Inflammatory macrophage (primary cell): ENCODE measurements at places on chromosomes 7 and 10.
A peak's percentile ranks its signal among the peaks of the same experiment; 100 is the strongest.

GRCh38 chr7:1098243-1099153, 10.6 kb downstream of the GPER1 start:
- no peak for DNase-seq

- no peak for DNase-seq
Observed at GRCh38 chr7:100357131-100357561, 771 bp upstream of the PILRB start.

GRCh38 chr7:140901941-140902302, 22.8 kb downstream of the BRAF start:
- no peak for DNase-seq

- DNase-seq: no peak
Observed at GRCh38 chr7:115634633-115635032, 395.9 kb downstream of the TFEC start.

DNA sequence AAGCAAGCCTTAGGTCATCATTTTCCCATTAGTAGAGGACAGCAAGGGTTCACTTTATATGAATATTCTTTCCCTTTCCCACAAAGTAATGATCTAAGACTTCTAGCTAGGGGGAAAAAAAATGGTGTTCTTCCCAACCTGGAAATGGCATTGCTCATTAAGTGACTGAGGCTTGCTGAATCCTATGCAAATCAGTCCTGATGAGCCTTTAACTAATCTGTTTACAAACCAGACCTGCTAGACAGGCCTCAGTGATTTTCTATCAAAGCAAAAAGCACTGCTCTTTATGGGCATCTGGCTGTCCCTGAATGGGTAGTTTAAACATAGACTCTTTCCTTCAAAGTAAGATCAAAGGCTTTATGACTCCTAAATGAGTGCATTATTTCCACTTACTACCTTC, 146.3 kb downstream of the HIBADH start:
- no peak for DNase-seq

DNA sequence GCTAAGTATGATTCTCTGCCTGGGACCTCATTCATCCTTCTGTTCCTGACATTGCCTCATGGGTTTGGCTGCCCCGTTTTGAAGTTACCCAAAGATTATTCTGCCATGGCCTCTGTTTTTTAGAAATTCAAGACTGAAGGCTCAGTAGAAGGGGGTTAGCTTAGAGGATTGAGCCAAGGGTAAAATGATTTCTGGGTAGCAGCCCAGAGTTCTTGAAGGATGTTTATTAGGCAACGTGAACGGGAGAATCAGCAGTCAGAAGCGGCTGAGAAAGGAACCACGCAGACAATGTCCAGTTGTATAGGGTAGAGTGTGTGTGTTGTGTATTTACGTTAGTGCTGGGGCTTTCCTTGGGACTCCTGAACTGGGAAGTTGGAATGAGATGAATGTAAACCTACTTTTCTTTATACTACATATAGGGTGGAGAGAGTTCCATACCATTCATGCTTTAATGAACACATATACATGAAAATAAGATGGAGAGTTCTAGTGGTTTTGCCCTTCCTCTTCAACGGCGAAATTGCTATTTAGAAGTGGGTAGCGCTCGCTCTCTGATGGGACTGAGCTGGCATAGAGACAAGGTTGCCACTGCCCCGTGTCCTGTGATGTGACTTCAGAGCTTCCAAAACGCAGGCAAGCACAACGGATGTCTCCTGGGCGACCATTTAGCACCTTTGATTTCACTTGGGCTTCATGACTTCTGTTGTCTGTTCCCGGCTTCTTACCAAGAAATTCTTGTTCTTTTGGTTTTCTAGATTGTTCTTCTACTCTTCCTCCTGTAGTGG, 35.0 kb upstream of the IL15RA start:
- DNase-seq: no peak

DNA sequence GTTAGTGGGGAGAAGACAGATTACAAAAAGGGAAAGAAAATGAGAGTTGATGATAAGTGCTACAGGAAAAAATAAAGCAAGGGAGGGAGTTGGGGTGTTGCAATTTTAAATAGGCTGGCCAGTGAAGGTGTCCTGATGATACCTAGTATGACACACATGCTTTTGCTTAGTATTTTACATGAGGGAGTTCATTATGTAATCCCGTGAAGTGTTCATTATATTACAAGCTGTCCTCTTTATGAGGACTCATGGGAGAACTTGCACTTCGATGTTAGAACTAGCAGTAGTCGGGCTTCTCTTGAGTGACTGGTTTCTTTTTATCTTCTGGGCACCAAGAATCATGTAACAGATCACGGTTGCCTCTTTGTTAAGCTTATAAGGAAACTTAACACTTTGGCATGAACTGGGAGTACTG, 102.3 kb upstream of the MTPN start:
- no peak for DNase-seq

GRCh38 chr7:46035166-46035565, 114.1 kb upstream of the IGFBP3 start:
- DNase-seq: no peak

GRCh38 chr10:104098358-104098925, 12.8 kb upstream of the COL17A1 start:
- no peak for DNase-seq

DNA sequence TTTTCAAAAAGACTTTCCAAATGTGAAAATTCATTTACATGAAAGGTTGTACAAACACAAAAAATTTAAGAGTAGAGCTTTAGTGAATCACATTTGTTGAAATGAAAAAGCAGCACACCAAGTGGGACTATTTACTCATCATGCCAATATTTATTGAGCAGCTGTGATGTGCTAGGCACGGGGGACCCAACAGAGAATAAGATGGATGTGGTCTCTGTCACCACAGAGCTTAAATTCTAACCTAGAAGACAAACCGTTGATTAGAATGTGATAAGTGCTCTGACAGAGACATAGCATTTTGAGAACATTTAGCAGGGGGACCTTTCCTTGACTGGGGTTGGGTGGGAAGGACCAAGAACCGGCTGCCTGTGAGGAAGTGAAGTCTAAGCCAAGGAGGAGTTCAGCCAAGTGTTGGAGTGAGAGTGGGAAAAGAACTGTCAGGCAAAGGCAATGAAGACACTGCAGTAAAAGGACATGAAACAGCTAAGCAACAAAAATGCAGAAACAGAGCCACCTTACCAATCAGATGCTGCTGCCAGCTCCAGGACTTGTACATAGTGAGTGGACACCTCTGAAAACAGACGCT, 19.1 kb downstream of the ADAM12 start:
- DNase-seq: no peak

DNA sequence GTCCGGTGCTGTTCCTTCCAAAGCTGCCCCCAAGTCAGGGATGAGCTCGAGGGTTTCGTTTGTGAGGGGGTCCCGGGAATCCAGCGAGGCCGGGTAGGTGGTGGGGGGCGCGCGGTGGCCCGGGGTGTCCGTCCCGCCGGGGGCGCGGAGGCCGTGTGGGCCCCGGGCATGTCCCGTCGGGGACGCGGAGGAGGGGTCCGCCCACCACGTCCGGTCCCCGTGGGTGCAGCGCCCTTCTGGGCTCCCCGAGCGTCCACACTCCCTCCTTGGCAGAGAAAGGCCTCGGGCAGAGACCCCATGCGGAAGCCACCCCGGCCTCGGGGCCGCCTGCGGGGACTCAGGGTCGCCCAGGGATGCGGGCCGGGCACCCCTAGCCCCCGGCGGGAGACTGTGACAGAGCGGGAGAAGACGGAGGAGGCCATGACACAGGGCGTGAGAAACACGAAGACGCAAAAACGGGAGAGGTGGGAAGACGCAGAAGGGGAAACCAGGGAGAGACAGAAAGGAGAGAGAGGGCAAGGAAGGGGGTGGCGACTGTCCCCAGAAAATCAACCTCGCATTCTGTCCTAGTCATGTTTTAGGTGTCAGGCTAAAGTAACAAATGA, 640 bp upstream of the ZNF425 start:
- DNase-seq: peak; percentile 66

GRCh38 chr7:8277394-8277982, 15.5 kb upstream of the ICA1 start:
- no peak for DNase-seq

DNA sequence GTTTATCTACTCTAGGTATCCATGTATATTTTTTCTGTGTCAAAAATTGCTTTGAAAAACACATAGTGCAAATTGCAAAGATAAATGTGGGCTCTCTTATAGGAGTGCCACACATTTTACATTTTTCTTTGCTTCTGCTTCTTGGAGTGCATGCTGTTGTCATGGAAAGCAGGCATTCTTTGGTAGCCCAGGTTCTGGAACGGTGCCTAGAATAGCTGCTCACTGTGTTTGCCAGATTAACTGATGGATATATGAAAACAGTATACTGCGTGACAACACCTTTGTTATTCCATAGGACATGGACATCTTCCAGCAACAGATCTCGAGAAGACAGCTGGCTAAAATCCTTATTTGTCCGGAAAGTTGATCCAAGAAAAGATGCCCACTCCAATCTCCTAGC, 13.4 kb downstream of the NIPSNAP2 start:
- no peak for DNase-seq

- peak; percentile 48 for DNase-seq
Observed at GRCh38 chr7:134197345-134197744, 70.2 kb downstream of the LRGUK start.

- no peak for DNase-seq
Observed at GRCh38 chr10:89283936-89284475, 17.8 kb upstream of the IFIT2 start.

DNA sequence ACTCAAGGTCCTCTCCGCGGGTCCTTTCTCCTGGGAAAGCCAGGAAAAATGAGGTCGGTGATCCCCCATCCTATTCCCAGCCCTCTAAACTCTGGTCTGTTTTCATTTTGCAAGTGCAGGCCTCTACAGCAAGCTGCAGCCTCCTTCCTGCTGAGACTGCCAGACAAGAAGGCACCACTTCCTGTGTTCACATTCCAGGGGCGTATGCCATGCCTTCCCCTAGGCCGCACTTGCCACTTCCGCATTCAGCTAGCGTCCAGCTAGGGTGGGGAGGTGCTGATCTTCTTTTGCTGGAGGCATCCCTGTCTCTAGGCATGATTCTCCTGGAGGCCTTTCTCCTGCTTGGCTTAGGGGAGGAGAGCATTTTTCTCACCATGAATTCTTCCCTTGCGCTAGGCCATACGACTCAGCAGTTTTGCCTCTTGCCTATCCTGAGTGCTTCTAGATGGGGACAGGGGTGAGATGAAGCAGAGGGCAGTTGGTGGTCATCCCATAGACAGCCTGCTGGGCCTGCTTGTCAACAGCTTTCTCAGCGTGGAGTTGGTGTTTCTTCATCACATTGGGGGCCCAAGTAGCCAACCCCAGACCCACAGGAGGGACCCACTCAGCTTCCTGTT, 328.9 kb downstream of the RPS24 start:
- DNase-seq: peak; percentile 80

- peak; percentile 51 for DNase-seq
Observed at GRCh38 chr10:124092250-124092859, 1.0 kb downstream of the CHST15 start.

DNA sequence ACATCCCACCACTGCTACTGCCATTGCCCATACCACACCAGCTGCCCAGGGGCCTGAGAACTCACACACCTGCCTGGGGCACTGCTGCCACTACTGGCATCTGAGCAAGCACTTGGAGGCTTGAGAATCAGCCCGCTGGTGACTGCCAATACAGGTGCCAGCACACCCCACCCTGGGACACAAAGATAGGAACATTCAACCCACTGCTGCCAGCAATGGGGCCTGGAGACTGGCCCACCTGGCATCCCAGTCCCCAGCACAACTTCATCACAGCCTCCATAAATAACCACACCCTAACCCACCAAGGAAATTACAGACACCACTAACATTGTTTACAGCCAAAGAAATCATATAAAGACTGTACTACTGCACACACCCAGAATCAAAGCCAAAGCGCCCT, 115.9 kb downstream of the SLC16A9 start:
- DNase-seq: no peak
